ENCODE measurements at places on chromosomes 13 and 19. TPM values are rescaled to one million over a fixed set of nuclear protein-coding genes. Genes with fewer than 3 reads are reported as not detected.

DNA sequence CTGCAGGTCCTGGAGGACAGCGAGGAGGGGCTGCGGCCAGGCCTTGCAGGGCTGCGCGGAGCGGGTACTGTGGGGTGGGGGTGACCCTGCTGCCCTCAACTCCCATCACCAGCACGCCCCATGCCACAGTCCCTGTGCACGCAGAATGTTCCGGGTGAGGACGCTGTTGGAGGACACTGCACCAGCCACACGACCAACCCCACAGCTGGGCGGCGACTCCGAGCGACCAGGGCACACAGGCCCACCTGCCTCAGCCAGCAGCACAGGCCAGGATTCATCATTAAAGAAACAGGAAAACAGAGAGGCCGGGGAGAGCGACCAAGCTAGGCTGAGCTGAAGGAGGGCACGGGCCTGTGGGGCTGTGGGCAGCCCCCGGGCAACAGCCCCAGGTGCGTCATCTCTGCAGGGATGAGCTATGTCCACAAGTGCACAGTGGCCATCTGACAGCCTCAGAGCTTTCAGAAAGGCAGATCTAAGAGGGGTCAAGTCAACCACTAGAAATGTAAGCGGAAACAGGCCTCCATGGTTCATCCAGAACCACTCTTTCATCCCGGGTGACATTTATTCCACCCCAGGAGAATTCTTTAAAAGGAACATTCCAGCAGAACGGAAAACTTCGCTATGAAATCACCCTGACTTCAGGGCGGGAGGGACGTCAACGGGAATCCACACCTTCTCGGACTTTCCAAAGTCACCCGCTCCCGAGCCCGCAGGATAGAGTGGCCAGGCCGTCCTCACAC is 1.5 kb downstream of the GAS6 start:
- DNase-seq = peak; percentile 62

GRCh38 chr13:50127726-50128291 is 112.6 kb downstream of the KCNRG start:
- DNase-seq = no peak

ZNF541 gene
- total RNA-seq = 0.37 TPM

RINL gene
- total RNA-seq = 10.8 TPM

All from left lung (tissue), 14 donors.